ENCODE measurements at places on chromosomes 5 and 9. TPM values are rescaled to one million over a fixed set of nuclear protein-coding genes. Genes with fewer than 3 reads are reported as not detected.

MARCOL gene
- not detected for total RNA-seq

TSLP gene
- total RNA-seq = not detected

LCN9 gene
- not detected for total RNA-seq

GRM6 gene
- not detected for total RNA-seq

DRD1 gene
- total RNA-seq = 1.0 TPM

CBY3 gene
- 0.39 TPM for total RNA-seq

LPAR1 gene
- total RNA-seq = 11.0 TPM

OR1Q1 gene
- total RNA-seq = not detected

TAF11L13 gene
- not detected for total RNA-seq

GTF2H2C gene
- total RNA-seq = 46.3 TPM

FANCG gene
- 73.8 TPM for total RNA-seq

PITX1 gene
- 41.5 TPM for total RNA-seq

PCDH12 gene
- total RNA-seq = not detected

GAPT gene
- total RNA-seq = not detected

HTR1A gene
- total RNA-seq = not detected

NR2F1-AS1 gene
- 27.0 TPM for total RNA-seq

FOXB2 gene
- not detected for total RNA-seq

APBA1 gene
- 0.05 TPM for total RNA-seq

GCNT4 gene
- total RNA-seq = 0.33 TPM

ADAMTSL1 gene
- total RNA-seq = not detected

FOXD4L3 gene
- not detected for total RNA-seq

PCDHGA11 gene
- 0.39 TPM for total RNA-seq

CCDC192 gene
- total RNA-seq = not detected

PDE8B gene
- 0.62 TPM for total RNA-seq

DOLPP1 gene
- total RNA-seq = 13.7 TPM

CARD9 gene
- 1.7 TPM for total RNA-seq

NUP155 gene
- total RNA-seq = 58.5 TPM

INVS gene
- 8.2 TPM for total RNA-seq

PCDHA10 gene
- total RNA-seq = 0.33 TPM

MIER3 gene
- total RNA-seq = 29.7 TPM

NSA2 gene
- total RNA-seq = 42.7 TPM

HAVCR1 gene
- 0.36 TPM for total RNA-seq

IL7R gene
- 0.90 TPM for total RNA-seq

SLCO4C1 gene
- 0.90 TPM for total RNA-seq

SURF6 gene
- total RNA-seq = 16.1 TPM

EIF4E1B gene
- not detected for total RNA-seq

TAS2R1 gene
- not detected for total RNA-seq

NMUR2 gene
- not detected for total RNA-seq

SHROOM1 gene
- 13.5 TPM for total RNA-seq

SLC25A2 gene
- 0.28 TPM for total RNA-seq

Measured in Panc1 (cell line).